ENCODE measurements at places on chromosomes 1 and 21.

DNA sequence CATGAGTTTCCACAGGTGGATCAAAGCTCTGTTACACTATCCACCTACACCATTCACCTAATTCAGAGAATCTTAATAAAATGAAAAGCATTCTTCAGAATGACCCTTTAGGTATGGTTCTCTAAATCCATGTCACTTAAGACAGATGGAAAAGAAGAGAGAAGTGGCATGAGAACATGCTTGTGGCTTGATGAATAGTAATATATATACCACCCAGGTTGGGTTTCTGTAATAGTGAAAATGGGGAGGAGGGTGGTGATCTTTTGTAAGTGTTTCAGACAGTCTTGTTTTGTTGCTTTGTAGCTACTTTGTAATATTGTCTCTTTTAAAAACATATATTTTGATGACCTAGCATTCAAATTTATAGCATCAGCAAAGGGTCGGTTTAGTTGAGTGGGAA is 469.8 kb downstream of the USP25 start:
- no peak for DNase-seq

DNA sequence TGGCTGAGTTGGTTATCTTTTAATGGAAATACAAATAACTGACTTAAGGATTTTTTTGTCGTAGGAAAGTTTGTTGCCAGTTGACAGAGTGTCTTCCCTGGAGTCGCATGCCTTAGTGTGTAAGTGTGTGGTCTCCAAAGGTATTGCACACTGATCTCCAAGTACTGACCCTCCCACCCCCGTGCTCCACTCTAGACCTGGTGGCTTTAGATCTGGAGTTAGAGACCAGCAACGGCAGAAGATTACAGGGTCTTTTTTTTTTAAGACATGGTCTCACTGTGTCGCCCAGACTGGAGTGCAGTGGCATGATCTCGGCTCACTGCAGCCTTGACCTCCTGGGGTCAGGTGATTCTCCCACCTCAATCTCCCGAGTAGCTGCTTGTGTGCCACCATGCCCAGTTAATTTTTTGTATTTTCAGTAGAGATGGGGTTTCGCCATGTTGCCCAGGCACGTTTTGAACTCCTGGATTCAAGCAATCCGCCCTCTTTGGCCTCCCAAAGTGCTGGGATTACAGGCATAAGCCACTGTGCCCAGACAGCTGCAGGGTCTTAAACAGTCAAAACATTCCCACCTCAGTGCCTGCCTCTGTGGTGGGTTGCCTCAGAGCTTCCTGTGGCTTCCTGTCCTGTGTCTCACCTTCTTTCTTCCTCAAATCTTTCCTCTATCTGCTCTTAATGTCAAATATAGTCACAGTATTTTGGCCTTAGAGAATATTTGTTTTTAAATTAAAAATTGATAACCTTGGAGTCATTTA is 6.9 kb downstream of the TRAPPC10 start:
- no peak for DNase-seq

- DNase-seq = no peak
Observed at GRCh38 chr1:33916786-33917185, 52.9 kb downstream of the HMGB4 start.

DNA sequence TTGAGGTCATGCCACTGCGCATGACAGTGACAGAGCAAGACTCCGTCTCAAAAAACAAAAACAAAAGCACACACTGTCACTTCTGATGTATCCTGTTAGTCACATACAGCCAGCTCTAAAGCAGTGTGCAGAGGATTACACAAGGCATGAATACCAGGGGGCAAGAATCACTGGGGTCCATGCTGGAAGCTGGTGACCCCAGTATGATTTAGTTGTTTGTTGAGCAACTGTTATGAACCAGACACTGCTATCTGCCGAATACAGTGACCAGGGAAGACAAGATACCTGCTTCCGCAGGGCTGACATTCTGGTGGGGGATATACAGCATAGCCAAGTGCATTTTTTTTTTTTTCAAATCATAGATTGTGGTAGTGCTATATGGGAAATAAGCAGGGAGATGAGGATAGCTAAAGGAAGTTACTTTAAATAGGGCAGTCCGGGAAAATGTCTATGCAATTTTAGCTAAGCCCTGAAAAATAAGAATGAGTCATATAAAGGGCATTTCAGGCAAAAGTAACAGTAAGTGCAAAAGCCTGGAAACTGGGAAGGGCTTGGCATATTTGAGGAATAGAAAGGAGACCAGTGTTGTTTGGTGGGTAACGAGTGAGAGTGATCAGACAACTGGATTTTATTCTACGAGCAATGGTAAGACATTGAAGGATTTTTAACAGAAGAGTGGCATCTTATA is 69.7 kb downstream of the ADSS2 start:
- DNase-seq = no peak

GRCh38 chr1:70930062-70930461 is 117.6 kb downstream of the PTGER3 start:
- no peak for DNase-seq

DNA sequence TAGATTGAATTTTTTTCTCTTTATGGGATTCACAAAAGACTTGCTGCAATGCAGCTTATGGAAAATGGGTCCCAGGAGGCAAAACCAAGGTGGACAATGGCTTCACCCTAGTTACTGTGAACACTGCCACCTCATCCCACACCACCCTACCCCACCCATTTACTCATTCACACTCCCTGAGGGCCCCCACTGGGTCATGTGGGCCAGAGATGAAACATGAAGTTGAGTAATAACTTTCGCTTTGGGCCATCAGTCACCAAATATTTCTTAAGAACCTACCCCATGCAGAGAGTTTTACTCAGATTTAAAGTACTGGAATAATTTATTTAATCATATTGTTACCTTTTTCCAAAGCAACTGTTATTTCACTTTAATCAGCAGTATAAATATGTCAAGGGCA is 191.8 kb downstream of the TPR start:
- DNase-seq = no peak

DNA sequence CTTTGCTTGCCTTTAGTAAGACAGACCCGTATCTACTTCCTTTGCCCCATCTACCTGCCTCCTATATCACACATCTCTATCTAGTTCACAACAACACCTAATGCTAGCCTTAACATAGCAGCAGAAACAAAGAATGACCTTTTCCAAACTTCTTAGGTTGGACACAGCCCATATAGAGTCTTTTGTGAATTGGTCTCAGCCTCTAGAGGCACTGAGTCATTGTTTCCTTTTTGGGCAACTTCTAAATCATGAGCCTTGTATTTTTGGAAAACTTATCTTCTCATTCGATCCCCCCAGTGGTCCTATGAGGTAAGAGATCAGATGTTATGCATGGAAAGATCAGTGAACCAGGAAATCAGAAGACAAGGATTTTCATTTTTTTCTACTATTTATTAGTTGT is 679.4 kb upstream of the USP24 start:
- no peak for DNase-seq

DNA sequence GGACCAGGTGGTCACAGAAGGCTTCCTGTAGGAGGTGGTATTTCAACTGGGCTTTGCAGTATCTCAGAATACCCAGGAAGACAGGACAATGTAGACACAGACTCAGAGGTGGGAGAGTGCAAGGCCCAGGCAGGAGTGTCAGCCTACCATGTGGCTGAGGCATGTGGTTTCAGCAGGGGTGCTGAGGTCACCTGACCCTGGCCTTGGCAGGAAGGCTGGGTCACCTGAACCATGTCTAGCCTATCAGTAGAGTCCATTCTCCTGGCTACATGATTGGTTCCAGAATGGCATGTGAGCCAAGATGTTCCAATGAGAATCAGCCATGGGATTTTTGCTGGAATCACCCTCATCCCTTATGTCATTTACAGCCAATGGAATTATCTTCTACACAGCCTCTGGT is 169.4 kb downstream of the ACTL8 start:
- DNase-seq = no peak

DNA sequence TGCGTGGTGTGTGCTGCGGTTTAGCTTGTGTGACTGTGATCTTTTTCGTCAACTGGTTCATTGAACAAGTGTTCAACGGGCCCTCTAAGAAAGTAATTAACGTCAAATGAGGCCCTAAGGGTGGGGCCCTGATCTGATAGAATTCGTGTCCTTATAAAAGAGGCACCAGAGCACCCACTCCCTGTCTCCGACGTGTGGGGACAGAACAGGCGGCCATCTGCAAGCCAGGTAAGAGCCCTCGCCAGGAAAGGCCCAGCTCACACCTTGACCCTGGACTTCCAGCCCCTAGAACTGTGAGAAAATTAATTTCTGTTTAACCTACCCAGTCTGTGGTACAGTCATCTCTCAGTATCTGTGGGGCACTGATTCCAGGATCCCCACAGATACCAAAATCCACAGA is 20.4 kb upstream of the SAMD11 start:
- no peak for DNase-seq

DNA sequence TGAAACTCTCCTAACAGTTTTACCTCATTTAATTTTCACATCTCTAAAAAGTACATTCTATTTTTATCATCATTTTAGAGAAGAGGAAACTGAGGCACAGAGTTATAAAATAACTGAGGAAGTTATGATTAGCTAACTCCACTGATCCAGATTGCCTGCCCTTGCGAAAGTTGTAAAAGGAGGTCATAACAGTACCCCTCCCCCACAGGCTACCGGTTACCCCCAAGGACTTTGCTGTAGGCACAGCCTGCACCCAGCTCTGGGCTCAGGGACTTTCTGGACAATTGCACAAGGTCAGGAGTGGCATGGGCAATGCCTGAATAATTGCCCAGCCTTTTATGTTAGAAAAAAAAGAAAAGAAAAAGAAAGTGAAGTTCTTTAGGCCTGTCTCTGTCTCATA is 22.7 kb downstream of the PIGM start:
- DNase-seq = no peak

DNA sequence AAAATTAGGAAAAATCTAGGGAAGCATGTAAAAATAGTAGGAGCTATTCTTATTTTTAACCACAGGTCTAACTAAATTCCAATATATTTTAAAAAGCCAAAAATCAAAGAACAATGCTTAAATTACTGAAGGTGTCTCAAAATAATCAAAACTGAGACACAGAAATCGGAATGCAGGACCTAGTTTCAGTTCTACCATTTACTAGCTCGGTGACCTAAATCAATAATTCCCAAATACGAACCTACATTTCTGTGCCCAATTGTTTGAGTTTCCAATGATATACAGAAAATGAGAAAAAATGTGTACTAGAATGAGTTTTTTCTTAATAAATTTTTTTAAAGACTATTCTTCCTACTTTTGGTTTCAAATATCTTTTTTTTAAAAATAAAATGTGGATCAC is 37.4 kb downstream of the ANKRD13C start:
- DNase-seq = no peak

GRCh38 chr1:76933847-76934815 is 66.9 kb downstream of the ST6GALNAC5 start:
- no peak for DNase-seq

DNA sequence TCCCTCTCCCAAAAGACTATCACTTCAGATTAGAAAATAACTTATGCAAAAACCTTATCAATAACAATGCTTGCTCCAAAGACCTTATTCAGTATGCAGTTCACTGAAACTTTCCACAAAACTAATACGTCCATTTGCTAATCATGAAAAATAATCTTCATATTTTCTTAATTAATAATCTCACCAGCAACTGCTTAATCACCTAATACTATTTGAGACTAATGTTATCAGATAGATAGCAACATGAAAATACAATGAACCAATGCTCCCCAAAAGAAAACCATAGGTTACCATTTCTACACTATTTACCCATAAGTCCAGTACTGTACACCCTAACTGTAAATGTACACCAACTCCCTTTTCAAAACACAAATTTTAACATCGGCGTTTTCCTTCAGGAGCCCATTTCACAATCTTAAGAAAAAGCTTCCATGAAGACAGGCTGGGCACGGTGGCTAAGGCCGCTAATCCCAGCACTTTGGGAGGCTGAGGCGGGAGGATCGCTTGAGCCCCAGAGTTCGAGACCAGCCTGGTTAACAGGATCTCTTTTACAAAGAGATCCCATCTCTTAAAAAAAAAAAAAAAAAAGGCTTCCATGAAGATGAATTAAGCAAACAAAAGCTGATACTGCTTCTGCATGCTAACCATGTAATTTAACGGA is 1.7 kb downstream of the GNB1 start:
- no peak for DNase-seq

GRCh38 chr21:38440746-38441145 is 57.5 kb downstream of the ERG start:
- no peak for DNase-seq

DNA sequence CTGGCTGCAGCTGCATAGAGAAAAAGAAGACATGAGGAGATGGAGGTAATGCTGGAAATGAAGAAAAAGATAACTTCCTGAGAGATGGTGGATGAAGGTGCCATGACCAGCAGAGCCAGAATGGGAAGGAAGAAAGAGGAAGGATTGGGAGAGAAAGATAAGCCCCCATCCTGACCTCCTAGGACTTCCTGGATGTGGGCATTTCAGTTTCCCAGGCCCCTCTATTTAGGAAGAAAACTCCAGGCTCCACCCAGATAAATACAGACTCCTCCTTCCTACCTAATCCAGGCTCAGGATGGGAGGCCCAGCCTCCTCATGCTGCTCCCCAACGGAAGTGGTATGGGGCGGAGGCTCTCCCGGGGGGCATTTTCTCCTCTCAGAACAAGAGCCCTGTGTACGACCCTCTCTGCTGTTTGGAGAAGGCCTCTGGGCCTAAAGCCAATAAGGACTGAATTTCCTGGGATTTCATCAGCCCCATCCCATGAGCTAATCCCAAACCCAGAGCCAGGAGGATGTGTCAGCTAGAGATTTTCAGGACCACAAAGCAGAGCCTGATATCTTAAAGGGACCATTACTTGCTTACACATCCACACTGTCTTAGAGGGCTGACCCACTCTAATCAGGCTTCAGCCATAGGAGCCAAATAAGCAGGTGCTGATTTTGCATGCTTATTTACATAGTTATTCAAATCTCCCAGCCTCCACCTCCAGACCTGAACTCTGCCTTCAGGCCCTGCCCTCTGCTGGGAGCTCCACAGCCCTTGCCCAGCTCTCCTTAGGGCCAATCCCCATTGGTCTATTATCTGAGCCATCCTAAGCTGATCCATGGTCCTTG is 5.1 kb upstream of the ARHGEF2 start:
- DNase-seq = no peak

GRCh38 chr1:21691739-21692138 is 22.6 kb upstream of the RAP1GAP start:
- no peak for DNase-seq

DNA sequence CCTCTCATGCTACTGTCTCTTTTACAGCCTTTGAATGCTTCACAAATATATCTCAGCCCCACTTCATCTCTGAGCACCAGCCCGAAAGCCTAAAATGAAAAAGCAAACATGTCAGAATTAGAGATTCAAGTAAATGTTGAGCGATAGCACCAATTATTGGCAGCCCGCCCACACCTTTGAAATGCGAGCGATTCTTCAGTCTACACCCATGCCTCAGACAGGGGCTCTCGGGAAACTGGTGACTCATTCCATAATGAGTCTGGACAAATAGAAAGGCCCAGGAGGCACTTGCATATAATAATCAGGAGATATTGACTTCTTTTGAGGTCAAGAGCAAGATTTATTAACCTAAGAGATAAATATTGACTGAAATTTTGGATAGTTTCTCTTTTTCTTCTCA is 487.3 kb upstream of the PTBP2 start:
- DNase-seq = no peak

GRCh38 chr1:104795931-104796330 is 1046.2 kb downstream of the AMY1C start:
- DNase-seq = no peak

Measured in T-helper 2 cell (primary cell).